RKO (cell line): ENCODE measurements at places on chromosomes 16 and 17.

- DNase-seq = no peak
These were observed 5.0 kb upstream of the KCTD11 start for GRCh38 chr17:7346761-7347614.

- DNase-seq = no peak
These were observed 58.5 kb downstream of the TBC1D16 start for GRCh38 chr17:79977161-79977631.

GRCh38 chr16:66930189-66930588 is 4.0 kb downstream of the CIAO2B start:
- DNase-seq = peak; percentile 82

DNA sequence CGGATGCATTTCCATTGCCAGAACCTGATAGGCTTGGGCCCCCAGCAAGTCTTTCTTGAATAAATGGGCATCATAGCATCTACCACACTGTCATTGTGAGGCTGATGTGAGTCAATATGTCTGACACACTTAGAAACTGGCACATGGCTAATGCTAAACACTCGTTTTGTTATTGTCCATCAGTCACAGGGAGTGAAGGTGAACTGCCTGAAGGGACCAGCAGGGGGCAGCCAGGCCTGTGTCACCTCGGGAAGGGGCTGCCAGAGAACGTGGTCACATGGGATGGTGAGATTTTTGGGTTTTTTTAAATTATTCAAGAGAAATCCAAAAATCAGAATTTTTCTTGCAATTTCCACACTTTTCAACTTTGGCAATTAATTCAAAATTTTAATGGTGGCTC is 831 bp upstream of the RCVRN start:
- DNase-seq = peak; percentile 40

GRCh38 chr16:28140788-28141618 is 70.8 kb downstream of the XPO6 start:
- no peak for DNase-seq

DNA sequence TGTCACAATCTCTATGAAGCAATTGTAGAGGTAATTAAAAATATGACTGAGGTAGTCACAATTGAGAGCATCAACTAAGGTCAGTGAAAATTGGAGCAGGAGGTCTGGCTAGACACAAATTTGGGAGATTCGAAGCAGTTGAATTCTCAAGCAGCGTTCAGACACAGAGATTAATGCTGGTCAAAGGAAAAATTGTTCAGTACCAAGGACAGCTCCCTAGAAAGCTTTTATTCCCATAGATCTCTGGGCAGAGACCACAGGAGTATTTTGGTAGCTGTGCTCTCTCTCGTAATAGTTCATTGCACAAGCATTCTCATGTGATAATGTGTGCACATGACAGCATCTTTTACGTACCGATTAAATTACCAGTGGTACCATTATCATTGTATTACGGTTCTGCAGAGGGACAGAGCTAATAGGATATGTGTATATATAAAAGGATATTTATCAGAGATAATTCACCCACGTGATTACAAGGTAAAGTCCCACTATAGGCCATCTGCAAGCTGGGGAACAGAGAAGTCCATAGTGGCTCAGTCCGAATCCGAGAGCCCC is 387.5 kb upstream of the HSBP1 start:
- DNase-seq = peak; percentile 40

- DNase-seq = no peak
These were observed 5.2 kb downstream of the METRNL start for GRCh38 chr17:83084621-83085056.

DNA sequence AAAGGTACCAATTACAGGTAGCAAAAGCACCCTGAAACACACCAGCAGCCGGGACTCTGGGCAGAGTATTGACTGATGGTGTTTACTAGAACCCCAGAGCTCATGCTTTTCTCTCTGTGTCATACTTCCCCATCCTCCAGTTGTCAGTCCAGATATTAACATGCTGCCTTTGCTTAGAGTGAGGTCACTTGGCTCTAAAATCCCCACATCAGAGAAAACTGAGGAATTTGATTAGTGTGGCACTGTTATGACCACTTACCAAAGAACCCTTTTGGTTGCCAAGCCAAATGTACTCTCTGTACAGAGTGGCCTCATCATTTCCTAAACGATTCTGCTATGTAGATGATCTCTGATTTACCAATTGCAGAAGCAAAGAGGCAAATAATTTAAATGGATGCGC is 80.4 kb downstream of the ABCC12 start:
- DNase-seq = no peak

DNA sequence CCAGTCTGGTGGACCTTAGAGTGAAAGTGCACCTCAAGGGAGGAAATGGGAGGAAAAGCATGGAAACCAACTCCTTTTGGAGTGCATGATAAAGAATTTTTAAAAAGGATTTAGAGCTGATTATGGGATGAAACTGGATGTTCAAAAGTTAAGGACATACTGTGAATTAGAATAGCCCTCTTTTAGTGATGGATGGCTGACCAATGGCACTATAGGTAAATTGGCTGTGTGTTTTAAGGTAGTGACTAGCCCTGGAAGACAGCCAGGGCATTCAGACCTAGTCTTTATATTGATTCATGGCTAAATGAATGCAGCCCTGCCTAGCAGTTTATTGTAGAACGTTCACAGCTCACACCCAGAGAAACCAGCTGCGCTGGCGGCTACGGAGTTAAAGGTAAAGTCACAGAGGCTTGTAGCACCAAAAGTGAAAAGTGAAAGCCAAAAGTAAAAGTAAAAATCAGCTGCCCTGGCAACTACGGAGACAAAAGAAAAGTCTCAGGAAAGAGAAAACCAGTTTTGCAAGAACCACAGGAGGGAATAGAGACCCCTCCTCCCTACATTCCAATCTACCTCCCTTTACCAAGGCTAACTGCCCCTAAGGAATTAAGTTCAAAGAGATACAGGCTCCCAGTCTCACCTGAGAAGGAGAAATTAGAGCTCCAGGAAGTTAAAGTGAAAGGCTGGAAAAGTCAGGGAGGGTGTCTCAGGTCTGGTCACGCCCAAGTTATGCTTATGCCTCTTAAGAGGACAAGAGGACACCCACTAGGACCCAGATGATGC is 21.8 kb downstream of the ACSM1 start:
- DNase-seq = no peak

DNA sequence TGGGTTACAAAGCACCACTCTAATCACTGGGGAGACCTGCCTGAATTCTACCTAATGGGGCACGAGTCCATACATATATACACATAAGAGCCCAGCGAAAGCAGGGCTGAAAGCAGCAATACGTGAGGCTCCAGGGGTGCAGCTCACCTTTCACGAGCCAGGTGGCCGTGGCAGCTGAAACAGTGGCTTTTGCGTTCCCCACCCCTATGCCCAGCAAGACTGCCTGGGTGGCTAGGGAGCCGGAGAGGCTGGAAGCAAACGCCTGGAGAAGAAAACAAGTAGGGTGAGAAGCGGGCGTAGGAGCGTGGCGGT is 618 bp downstream of the RUSF1 start:
- DNase-seq = no peak

- DNase-seq = no peak
These were observed 308.1 kb upstream of the ZFHX3 start for GRCh38 chr16:73355981-73356380.

- DNase-seq = no peak
These were observed 106.3 kb upstream of the ZFHX3 start for GRCh38 chr16:73154063-73154870.

- DNase-seq = peak; percentile 35
These were observed 1.8 kb downstream of the KIAA0513 start for GRCh38 chr16:85029408-85029784.

- no peak for DNase-seq
These were observed 30.4 kb upstream of the PAFAH1B1 start for GRCh38 chr17:2563061-2563460.

GRCh38 chr17:75182319-75182568 is 515 bp downstream of the SUMO2 start:
- no peak for DNase-seq

DNA sequence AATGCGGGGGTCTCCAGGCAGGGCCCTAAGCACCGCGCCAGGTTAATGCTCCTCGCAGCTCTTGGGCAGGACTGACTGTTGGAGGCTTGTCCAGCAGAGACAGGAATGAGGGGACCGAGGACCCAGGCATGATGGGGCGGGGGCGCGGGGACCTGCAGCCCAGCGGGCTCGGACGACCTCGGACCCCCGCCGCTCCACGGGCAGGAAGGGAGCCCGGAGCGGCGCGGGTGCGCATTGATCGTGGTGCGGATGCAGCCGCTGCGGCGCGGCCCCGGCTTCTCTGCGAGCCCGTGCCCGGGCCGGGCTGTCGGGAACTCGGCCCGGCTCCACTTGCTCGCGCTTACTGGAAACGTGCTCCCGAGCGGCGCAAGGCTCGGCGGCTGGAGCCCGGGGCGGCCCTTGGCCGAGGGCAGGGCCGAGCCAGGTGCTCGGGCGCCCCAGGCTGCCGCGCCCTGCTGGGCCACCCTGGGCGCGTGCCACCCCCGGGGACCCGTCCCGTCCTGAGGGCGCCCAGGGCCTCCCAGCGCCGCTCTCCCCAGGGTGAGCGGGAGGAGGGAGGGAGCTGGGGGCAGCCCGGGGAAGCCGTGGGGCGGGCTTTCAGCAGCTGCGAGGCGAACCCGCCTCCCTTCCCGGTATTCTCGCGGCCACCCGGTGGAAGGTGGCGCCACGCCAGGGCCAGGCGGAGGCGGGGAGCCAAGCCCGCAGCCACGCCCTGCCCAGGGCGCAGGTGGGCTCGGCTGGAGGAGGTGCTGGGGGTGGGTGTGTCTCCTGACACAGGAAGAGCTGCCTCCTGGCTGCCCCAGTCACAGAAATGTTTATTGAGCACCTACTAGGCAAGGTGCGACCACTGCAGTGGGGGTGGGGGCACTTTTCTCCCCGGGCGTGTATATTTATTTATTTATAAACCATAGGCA is 45.9 kb downstream of the SOCS3 start:
- DNase-seq = peak; percentile 63

GRCh38 chr17:74475189-74475588 is 8.8 kb downstream of the CD300A start:
- no peak for DNase-seq

DNA sequence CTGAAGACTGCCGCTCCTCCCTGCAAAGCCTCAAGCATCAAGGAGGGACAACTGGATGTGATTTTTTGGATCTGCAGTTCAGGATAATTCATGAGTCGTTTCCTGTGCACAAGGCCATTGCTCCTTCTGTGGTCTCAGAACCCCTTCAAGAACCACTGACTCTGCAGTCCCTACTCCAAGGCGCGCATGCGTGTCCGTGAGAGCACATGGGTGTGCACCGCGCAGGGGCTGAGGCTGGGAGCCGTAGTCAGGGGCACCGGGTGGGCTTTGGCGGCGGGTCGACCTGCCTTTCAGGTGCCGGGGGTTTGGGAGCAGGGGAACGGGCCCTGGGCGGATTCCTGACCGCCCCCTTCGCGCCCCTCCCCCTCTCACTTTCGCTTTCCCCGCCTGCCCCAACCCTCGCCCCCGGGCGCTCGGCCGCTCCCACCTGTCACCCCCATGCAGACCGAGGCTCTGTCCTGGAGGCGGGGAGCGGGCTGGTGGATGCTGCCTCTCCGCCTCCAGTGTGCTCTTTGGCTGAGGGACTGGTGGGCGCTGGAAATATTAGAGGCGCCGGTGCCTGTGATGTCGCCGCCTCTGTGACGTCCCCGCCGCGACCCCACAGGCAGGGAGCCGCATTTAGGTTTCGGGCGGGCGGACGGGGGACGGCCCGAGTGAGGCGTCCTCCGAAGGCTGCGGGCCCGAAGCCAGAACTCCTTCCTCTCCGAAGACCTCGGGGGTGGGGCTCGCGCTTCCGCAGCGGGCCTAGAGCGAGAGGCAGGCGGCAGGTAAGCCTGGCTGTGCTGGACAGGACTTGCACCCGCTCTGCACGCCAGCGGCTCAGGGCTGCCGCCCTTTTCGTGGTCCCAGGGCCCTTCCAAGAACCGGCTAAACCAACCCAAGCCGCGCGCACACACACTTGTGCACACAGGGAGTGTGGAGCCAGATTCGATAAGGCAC is at the start of gene SPATA32:
Gene SPATA32 (minus strand): TSS at position 518 of the 939 bp plus-strand sequence. CDS start 78 bp downstream, at position 440.
- no peak for DNase-seq

GRCh38 chr17:56549501-56549900 is 44.0 kb upstream of the NOG start:
- DNase-seq = no peak

DNA sequence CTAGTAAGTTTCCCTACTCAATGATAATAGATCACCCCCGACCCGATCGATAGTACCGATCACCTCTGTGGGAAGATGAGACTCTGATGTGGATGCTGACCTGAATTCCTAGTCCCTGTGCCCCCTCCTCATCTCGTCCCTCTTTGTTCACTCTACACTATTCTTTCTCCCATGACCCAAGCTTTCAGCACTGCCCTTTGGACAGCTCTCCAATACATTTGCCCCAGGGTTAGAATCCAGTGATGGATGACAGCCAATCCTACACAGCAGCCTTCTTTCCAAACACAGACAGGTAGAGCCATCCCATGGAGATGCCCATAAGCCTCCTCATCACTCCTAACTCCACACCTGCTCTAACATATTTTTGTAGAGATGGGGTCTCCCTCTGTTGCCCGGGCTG is 141.1 kb downstream of the GSG1L start:
- DNase-seq = no peak

DNA sequence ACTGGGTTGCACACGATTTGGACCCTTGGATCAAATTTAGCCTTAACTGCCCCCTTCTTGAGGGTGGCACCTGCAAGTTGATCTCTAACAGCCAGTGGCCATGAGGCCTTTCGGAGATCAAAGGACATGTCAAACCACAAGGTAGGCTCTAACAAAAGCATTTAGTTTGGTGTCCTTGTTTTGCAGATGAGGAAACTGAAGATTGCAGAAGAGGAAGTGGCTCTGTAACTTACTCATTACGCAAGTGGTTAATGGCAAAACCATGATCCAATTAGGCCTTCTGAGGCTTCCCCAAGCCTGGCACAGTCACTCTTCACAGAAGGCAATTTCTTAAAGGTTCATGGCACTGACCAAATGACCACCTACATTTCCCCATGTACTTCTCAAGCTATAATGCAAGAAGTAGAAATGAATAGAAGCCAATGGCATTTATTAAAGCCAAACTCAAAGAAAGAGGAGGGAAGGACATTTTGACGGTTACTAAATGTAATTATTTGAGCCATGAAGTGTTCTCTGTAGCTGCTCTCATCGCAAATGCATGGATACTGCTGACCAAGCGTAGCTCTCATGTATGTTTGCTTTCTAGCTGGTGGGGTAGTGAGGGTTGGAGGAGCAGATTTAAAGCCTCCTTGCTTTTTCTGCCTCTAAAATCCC is 32.8 kb upstream of the ABCC12 start:
- DNase-seq = no peak

DNA sequence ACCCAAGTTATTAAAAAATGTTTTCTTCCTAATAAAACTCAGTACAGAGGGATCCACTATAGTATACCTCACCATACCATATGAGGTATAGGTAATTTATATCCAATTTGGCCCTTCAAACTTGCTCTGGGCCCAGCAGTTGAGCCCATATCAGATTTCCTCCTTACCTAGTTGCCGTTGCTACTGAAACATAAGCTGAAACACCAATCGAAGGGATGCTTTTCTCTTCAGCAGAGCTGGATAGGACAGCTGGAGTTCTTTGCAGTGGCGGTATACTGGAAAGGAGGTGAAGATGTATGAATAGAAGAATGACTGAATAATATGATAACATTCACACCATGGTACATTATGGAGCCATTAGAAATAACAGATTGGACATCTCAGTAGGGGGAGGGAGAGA is 42.7 kb downstream of the TNRC6C start:
- no peak for DNase-seq

GRCh38 chr16:67163164-67163998 is 1.2 kb upstream of the HSF4 start:
- no peak for DNase-seq
